ENCODE measurements at places on chromosomes 13 and 19.
A peak's percentile ranks its signal among the peaks of the same experiment; 100 is the strongest.

GRCh38 chr19:17155251-17155650 is 59.9 kb upstream of the USE1 start:
- no peak for DNase-seq

DNA sequence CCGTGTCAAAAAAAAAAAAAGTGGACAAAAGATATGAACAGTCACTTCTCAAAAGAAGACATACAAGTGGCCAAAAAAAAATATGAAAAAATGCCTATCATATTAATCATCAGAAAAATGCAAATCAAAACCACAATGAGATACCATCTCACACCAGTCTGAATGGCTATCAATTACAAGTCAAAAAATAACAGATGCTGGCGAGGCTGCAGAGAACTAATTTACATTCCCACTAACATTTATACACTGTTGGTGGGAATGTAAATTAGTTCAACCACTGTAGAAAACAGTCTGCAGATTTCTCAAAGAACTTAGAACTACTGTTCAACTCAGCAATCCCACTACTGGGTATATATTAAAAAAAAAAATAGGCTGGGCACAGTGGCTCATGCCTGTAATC is 26.5 kb upstream of the FOXO1 start:
- DNase-seq = no peak

DNA sequence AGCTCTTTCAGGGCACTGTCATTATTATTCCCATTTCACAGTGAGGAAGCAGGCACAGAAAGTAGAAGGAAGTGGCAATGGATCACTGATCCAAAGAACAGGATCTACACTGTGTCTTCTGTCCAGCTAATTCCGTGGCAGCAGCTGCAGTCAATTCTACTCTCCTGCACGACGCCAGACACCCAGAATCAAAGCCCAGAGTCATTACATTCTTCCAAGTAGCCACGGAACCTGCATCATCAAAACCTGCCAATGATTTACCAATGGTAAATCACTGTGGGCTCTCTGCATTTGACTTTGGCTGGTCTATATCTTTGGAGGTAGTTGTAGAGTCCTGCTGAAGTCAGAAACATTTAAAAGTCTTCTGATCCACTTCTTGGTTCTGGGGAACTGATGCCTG is 767.7 kb downstream of the LIG4 start:
- no peak for DNase-seq

- no peak for DNase-seq
Measured at GRCh38 chr13:23986619-23987018, 89.3 kb upstream of the C1QTNF9B start.

GRCh38 chr13:89695343-89696257 is 1651.9 kb upstream of the MIR17HG start:
- DNase-seq = no peak

DNA sequence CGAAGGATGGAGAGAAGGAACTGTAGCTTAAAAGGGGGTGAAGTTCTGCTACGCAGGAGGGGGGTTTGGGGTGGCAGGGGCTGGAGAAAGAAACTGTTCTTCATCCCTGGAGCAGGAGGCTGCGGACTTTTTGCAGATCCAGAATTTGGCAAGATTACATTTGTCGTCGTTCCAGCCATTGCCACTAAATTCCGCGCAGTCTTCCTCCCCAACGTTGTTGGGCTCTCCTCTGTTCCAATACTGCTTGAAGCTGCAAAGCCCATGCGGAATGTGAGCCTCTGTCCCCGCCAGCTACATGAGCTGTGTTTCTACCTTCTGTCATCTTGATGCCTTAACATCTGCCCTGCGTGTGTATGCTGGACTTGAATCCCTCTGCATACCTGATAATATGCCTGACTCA is 4.3 kb downstream of the CD209 start:
- no peak for DNase-seq

GRCh38 chr13:66556306-66556705 is 673.8 kb downstream of the PCDH9 start:
- DNase-seq = no peak

DNA sequence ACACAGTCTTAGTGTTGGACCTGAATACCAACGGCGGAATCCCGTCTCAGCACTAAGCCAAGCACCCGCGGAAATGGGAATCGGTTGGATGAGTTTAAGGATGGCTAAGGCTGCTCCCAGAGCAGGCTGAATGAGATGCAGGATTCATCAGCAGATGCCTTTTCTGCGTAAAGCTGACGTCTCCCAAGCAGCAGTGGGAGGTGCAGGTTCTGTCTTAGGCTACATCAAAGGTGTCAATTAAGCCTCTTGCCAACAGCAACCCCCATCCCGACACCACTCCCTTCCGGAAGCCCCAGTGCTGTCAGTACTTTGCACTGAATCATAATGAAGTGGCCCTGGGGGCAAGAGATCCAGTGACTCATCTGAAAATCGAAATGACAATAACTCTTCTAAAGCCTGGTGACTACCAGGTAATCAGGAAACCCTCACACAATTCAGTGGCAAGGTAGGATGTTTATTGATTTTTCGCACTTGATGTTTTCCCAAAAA is 275.6 kb downstream of the DCLK1 start:
- no peak for DNase-seq

GRCh38 chr13:62887046-62887445 is 1471.4 kb upstream of the PCDH20 start:
- DNase-seq = no peak

DNA sequence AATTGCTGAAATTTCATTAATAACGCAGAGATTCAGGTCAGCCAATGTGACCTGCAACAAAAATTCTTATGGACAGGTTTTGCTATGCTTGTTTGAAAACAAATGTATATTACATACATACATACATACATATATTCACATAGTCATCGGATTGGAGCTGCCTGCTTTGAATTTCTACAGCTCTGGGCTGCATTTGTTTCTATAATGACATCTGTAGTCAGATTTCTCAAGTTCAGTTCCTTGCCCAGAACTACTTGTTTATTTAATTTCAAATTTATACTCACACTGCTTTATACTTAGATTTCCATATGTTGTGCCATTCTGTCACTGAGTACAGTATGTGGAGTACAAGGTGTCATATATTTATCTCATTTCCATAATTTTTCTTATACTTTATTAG is 2775.0 kb downstream of the PCDH9 start:
- no peak for DNase-seq

DNA sequence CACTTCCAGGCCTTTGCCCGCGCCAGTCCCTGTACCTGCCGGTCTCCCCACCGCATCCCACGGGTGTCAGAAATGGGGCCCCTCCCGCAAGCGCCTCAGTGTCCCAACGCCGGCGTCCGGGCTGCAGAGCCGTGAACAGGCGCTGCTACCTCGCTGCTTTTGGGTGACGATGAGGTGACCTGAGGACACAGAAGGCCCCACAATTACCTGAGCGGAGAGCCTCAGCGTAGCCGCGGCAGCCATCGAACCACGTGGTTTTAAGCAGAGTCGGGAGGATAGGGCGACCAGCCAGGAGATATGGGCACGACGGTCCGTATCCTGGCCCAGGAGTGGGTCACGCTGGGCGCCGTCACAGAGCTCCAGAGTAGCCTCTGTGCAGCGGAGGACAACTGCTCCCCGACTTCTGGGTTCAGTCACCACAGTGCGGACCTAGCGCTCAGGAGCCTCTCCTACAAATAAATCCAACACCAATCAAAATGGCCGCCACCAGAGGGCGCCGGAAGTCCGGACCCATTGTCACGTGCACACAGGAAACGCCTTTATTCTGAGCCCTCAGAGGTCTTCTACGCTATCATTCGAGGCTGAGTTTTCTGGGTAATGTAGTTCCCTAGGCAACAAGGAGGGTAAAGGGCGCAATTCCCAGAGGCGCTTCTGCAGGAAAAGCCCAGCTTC is at the start of gene ZNF814:
Gene ZNF814 (minus strand): TSS at position 478 of the 672 bp plus-strand sequence. CDS start 235 bp downstream, at position 243.
- DNase-seq = peak; percentile 78

GRCh38 chr19:35449359-35450043 is 1.4 kb downstream of the FFAR2 start:
- no peak for DNase-seq

- DNase-seq = peak; percentile 57
Measured at GRCh38 chr19:18112989-18113478, 15.5 kb downstream of the MAST3 start.

DNA sequence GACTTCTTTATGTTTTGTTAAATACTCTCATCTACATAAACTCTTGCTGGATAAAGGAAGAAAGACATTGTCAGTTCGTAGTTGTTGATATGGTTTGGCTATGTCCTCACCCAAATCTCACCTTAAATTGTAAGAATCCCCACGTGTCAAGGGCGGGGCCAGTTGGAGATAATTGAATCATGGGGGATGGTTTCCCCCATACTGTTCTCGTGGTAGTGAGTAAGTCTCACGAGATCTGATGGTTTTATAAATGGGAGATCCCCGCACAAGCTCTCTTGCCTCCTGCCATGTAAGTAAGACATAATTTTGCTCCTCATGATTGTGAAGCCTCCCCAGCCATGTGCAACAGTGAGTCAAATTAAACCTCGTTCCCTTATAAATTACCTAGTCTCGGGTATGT is 3.6 kb downstream of the ADGRE1 start:
- DNase-seq = peak; percentile 55

- no peak for DNase-seq
Measured at GRCh38 chr19:48444129-48444935, 1.5 kb upstream of the GRWD1 start.

GRCh38 chr13:33541962-33542308 is 256.4 kb upstream of the STARD13 start:
- DNase-seq = no peak

DNA sequence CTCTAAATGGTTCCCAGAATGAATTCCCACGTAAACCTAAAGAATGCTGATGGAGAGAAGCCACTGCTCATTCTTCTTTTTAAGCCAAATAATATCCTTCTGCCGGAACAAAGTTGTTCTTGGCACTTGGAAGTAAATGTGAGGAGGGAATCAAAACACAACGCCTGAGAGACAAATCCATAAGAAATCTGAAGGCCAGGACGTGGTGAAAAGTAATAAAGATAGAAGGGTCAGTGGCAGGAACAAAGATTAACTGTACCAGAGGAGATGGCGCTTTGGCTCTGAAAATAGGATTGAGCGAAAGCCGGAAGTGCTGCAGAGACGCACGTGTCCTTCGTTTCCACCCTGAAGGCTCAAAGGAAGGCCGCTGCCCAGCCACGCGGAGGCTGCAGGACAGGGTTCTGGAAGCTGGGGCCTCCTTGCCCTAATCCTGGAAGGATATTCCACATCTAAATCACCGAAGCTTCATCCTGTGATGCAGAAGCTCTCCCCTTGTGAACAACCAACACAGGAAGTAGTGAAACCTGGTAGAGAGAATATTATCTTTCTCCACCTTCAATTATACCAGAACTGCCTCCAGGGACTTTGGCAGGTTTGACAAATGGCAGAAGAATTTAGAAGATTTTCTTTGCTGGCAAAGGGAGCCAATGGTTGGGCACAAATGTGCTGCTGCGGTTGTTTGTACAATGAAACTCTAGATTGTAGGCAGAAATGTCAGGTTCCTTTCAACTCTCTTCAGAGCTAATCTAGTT is 214.6 kb upstream of the SERP2 start:
- no peak for DNase-seq

DNA sequence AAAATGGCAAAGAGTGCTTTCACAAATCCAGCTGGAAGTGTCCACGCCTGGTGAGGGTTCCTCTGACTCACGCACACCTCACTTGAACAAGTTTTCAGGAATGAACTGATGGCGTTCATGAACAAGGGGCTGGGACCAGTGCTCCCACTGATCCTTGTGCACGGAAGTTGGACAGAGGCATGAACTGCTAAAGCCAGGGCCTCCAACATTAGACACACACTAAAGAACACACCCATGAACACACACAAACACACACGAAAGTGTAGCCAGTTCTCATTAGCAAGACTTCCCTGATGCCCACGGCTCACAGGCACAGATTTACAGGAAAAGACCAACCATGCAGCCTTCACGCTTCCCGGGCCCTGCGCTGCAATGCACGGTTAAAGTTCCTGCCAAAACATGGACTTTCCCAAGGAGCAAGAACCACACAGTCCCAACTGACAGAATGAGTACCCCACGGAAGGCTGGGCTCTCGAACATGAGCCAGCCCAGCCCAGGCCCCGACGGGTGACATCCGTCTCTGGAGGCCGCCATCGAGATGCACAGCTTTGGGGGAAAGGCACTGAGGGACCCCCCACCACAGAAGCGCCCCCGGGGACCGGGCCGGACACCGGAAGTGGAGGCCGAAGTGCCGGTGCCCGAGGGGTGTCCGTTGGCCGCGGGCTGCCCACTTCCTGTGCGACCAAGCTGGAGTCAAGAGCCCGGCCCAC is 808 bp downstream of the DNMT1 start:
- DNase-seq = no peak

GRCh38 chr19:23286477-23286876 is 36.3 kb upstream of the ZNF724 start:
- DNase-seq = no peak

DNA sequence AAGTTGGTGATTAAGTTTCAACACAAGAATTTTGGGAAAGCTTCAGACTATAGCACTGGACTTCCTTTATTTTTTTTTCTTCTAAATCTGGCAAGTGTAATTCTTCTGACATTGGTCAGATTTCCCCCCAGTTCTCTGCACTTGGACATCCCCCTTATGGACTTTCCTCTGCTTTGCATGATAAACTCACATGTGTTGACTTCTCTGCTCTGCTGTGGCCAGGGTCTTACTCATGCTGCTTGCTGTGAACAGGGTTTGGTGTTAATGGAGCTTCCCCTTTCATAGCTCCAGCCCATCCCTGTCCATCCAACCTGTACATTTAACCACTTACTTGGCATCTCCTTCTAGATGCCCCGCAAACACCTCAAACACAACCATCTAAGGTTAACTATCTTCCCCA is 70.5 kb upstream of the SPATA13 start:
- no peak for DNase-seq

DNA sequence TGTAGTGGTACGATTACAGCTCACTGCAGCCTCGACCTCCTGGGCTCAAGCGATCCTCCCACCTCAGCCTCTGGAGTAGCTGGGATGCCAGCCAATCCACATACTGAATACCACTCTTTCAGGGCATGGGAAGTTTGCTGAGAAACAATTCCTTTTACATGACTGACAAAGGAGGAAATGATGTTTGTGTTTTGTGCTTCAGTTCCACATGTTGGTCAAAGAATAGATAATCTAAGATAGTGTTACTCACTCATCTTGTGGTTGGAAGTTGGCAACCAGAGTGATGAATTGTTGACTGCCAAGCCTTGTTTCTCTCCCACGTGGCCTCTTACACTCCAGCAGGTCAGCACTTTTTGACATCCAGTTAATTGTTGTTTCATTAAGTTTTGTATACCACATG is 7.6 kb downstream of the MBD3L2B start:
- DNase-seq = no peak

GRCh38 chr19:48616491-48617056 is 1.7 kb upstream of the FAM83E start:
- no peak for DNase-seq

- no peak for DNase-seq
Measured at GRCh38 chr19:19445911-19446361, 40.5 kb downstream of the GATAD2A start.

GRCh38 chr19:32308431-32309077 is 36.9 kb upstream of the ZNF507 start:
- no peak for DNase-seq

DNA sequence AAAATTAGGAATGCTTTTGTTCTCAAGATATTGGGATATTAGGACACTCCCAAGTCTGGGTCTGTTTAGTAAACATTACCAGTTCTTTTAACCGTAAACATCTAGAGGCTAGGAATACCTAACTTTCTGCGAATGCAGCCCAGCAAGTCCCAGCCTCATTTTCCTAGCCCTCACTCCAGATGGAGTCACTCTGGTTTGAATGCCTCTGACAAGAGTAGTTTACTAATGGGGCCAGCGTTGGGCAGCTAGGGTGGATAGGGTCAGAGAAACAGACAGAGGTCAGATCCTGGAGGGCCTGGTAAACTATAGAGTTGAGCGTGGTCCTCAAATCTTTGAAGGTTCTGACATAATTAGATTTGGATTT is 53.6 kb downstream of the WDFY2 start:
- no peak for DNase-seq

GRCh38 chr13:76189882-76190519 is 553.9 kb downstream of the LMO7 start:
- DNase-seq = no peak
